Activated naive CD4-positive, alpha-beta T cell (primary cell): ENCODE measurements at places on chromosomes 3 and 15.

DNA sequence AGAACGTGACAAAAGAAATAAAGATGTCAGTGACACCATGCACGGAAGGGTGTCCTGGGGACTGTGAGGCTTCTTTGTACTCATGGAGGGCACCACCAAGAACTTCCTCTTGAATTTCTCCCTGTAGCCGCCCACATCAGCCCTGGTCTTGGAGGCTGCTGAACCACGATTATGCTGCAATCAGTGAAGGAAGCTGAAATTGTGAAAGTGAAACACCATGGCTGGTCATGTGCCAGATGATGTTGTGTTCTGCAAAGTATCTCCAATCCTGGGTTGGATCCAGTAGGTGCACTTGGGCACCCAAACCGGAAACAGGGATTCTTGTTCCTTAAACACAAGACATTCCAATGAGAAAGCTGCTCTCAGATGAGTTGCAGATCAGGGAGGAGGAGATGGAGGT lies 104.4 kb upstream of the GOLGA6L6 start:
- DNase-seq, result no peak

DNA sequence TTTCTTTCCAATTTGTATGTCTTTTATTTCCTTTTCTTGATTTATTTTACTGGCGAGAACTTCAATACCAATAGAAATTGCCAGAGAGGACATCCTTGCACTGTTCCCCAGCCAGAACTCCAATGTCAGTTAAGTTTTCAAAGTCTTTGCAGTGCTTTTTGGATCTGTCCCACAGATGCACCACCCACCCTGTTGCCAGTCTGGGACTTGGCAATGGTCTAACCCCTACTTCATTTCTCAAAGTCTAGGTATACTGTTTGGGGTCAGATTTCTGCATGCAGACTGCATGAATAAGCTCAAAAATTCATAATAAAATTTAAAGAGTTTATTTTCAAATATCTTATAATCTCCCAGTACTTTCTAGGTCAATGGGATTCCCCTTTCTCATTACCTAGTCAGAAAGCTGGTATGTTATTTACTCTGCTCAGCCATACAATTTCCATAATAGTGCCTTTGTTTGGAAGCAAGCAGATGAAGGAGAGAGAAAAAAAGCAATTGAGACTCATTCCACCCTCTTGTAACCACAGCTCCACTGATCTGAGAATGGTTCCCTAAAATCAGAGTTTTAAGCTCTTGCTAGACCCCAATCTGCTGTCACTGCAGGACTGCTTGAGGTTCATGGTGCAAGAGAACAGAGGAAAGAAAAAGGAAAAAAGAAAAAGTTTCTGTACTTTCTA lies 125.9 kb upstream of the PLXND1 start:
- DNase-seq, result no peak

GRCh38 chr15:34717729-34718128 lies 37.1 kb downstream of the GJD2 start:
- no peak for DNase-seq

DNA sequence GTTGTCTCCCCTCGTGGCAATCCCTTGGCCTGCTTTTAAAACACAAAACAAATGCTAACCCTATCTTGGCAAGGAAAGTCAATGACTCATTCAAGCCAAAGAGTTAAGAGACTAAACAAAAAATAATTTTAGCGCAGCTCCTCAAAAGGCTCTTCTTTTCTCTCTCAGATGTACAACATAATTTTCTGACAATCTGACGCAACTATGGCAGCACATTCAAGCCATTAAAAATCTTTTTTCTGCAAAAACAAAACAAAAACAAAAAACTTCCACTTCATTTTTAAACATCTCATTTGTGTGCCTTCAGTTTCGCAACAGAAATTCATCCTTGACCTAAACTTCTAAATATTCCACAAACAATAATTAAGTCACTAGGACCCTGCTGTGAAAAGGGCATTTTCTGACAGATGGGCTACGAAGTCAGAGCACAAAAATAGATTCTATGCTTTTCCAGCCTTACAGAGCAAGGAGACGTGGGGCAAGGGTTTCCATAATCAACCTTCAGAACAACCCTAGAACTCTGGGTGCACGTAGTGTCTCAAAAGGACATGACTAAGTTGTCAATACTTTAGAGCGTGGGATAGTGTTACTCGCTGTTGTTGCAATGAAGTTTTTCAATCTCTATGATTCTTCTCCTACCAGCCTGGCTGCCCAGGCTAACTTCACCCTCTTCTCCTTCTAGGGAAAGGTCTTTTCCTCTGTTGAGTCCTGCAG lies 84.3 kb downstream of the MB21D2 start:
- DNase-seq, result no peak

GRCh38 chr3:14691239-14691638 lies 16.3 kb downstream of the C3orf20 start:
- DNase-seq, result no peak

DNA sequence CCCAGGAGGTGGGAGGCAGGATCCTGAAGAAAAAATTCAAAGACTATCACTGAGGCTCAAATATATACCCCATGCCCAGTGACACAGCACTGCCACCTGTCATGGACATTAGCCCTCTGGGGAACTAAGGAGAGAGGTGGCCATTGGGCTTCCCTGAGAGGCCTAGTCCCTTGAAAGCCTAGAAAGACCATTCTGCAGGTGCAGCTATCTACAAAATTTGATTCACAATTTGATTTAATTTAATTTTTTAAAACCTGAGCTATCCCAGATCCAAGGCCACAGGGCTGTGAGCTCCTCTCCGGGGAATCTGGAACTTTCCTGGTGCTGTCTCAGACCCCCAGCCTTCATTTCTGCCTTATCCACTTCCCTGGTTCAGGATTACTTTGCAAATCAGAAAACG lies 16.9 kb upstream of the KLHL24 start:
- no peak for DNase-seq

DNA sequence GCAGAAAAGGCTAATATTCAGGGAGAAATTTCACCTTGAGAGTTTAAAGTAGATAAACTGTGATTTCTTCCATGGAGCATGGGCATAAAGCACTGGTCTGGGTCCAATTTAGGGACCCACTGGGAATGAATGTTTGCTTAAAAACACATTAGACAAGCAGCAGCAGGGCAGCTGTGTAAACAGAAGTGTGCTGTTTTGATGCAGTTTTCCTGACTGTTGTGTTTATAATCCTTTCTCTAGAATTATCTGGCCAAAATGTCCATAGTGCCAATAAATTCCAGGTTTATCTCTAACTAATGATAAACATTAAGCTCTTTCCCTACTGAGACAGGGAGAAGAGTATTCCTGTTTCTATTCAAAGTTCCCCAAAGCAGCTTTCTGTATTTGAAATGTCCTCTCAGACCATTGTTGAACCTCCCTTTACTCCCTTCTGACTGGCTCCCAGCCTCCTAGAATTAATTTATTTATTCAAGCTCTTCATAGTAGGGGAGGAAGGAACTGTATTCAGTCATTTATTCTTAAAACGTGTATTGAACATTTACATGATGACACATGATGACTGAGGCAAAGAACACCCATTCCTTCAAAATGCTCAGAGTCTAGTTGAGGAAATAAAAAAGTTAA lies 7.0 kb upstream of the TM4SF18 start:
- DNase-seq, result no peak
